ENCODE measurements at places on chromosomes 13 and 19. TPM values are rescaled to one million over a fixed set of nuclear protein-coding genes. Genes with fewer than 3 reads are reported as not detected.

- DNase-seq: no peak
These were observed 16.3 kb downstream of the MYO9B start for GRCh38 chr19:17091758-17092333.

- DNase-seq: no peak
These were observed 16.0 kb downstream of the KCNC3 start for GRCh38 chr19:50312967-50313811.

Gene TMEM238
- 9.7 TPM for total RNA-seq

Gene METTL21C
- not detected for total RNA-seq

Gene TUBA3C
- total RNA-seq: not detected

Gene ZNF728
- total RNA-seq: not detected

Gene PEAK3
- total RNA-seq: 0.16 TPM

DNA sequence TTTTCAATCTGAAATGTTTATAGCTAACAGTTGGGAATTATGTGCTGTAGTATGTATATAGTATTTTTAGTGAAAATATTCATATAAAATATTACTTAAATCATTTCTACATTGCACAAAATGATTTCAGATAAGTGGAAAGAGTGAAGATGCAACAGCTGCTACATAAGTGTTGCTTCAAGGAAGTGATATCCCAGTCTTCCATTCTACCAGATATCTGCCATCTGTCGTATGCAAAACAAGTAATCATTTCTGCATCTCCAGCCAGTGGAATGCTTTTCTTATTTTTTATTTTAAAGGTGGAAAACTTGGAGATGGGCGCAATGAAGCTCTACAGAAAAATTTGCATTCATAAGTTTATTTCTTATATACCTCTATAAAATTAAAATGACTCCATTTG, 152.5 kb upstream of the MAB21L1 start:
- no peak for DNase-seq

GRCh38 chr13:37138169-37138568, 32.7 kb upstream of the CSNK1A1L start:
- no peak for DNase-seq

DNA sequence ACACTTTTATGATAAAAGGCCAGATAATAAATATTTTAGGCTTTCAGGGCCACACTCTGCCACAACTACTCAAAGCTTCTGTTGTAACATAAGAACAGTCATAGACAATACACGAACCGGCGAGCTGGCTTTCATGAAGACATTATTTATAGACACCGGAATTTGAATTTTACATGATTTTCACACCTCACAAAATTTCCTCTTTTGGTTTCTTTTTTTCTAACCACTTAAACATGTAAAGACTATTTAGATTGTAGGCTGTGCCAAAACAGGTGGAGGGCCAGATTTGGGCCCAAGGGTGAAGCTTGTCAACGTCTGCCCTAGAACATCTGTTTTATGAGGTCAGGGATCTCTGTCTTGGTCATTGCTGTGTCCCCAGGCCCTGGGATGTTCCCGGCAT, 29.7 kb upstream of the FXYD3 start:
- DNase-seq: no peak

Gene PRDX2
- total RNA-seq: 277 TPM

GRCh38 chr13:75216038-75216437, 265.9 kb downstream of the TBC1D4 start:
- DNase-seq: no peak

GRCh38 chr19:44282846-44283245, 22.0 kb downstream of the ZNF235 start:
- DNase-seq: no peak

DNA sequence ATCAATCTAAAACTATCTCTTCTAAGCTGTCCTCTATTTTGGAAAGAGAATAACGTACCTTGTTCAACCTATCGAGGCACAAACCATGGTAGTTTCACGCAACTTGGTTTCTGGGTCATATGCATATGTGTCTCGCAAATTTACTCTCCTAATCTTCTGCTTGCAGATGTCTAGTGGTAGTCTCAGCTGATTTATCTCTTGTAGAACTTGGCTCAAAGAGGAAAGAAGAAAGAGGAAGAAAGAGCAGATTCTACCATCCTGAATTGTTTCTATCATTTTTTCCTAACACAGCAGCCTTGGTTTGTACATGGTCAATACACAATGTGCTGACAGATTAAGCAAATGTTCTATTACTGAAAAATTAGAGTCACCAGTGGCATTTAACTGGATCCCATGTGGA, 282.3 kb downstream of the SPRY2 start:
- no peak for DNase-seq

Gene PTPRS
- total RNA-seq: 0.21 TPM

Gene TMEM150B
- 0.71 TPM for total RNA-seq

Gene UBE2S
- total RNA-seq: 225 TPM

DNA sequence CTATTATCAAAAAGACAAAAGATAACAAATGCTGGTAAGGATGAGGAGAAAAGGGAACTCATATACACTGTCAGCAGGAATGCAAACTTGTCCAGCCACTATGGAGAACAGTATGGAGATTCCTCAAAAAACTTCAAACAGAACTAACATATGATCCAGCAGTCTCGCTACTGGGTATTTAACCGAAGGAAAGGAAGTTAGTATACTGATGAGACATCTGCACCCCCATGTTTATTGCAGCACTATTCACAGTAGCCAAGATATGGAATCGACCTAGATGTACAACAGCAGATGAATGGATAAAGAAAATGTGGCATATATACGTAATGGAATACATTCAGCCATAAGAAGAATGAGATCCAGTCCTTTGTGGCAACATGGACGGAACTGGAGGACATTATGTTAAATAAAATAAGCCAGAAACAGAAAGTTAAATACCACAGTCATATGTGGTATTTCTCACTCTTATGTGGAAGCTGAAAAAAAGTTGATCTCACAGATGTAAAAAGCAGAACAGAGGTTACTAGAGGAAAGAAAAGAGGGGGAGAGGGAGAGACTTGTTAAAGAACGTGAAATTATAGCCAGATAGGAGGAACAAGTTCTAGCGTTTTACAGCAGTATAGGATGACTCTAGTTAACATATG, 83.2 kb downstream of the RUBCNL start:
- no peak for DNase-seq

Gene OR7A5
- total RNA-seq: not detected

DNA sequence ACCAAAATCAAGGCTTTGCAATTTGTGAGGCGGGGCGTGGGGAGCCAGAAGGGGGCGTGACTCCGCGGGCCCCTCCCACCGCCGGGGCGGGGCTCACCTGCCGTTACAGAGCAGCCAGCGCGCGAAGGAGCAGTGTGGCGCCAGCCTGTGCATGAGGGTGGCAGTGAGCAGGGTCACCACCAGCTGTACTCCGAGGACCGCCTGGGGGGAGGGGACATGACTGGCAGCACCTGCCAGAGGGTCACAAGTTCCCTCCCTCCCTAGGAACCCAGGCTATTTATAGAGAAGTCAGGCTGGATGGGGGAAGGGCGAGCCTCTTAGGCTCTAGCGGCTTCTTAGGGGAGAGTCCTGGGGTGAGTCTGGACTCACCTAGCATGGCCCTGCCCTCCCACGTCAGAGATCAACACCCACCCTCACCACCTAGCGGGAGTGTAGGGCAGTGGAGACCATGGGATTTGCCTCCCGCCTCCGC, 3.6 kb downstream of the TMEM161A start:
- DNase-seq: no peak

- DNase-seq: no peak
These were observed 413.7 kb downstream of the DCT start for GRCh38 chr13:94065741-94066140.

Gene CDC42EP5
- not detected for total RNA-seq

GRCh38 chr13:54709546-54709945, 1680.9 kb downstream of the OLFM4 start:
- no peak for DNase-seq

- no peak for DNase-seq
These were observed 28.1 kb downstream of the THSD1 start for GRCh38 chr13:52377898-52378297.

- DNase-seq: no peak
These were observed 23.5 kb downstream of the MTUS2 start for GRCh38 chr13:28843639-28844038.

Gene C1QTNF9
- total RNA-seq: not detected

Gene NRTN
- 0.23 TPM for total RNA-seq

GRCh38 chr13:36094478-36094877, 36.7 kb downstream of the DCLK1 start:
- DNase-seq: no peak

DNA sequence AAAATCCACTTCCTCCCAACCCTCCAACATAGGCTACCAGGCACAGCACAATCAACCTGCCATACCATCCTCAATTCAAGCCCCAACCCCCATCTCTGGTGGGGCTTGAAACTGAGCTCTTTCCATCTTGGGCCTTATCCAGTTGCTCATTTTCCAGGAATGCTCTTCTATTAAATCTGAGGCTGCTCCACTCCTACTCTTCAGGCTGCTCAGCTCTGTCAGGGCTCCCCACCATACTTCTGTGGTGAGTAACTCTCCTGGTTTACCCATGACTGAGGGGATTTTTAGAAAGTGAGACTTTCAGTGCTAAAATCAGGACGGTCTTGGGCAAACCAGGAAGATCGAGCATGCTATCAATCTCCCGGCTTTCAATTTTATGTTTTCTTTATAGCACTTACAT, 512.8 kb downstream of the LMO7 start:
- no peak for DNase-seq

DNA sequence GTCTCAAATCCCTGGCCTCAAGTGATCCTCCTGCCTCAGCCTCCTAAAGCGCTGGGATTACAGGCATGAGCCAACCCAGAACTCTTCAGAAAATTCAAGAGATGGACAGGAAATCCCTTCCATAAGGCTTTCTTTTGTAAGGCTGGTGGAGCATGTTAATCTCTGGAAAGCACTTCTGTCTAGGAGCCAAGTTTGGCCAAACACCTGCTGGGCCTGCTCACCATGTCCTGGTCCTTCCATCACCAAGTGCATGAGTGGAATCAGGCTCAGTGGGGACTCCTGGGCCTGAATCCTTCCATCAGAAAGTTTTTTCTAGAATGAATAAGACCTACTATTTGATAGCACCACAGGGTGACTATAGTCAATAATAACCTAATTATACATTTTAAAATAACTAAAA, 148.0 kb downstream of the DCLK1 start:
- no peak for DNase-seq

Gene PGPEP1
- total RNA-seq: 17.9 TPM

GRCh38 chr13:44191504-44192171, 182.0 kb upstream of the SERP2 start:
- DNase-seq: peak; percentile 17

All from activated T-helper 1 cell treated with anti-CD3 and anti-CD28 coated beads, Interleukin-12 subunit alpha, Interleukin-12 subunit beta, Interleukin-2, Interleukin-4 antibody, amounts not matched to agents 30 ng/mL and 10 ng/mL and 1 ng/mL, durations not matched to agents 14 hours and 24 hours and 36 hours (primary cell).